ENCODE measurements at places on chromosomes 1 and 21.
A peak's percentile ranks its signal among the peaks of the same experiment; 100 is the strongest.

GRCh38 chr1:211752317-211752716 lies 76.9 kb upstream of the NEK2 start:
- DNase-seq = no peak

DNA sequence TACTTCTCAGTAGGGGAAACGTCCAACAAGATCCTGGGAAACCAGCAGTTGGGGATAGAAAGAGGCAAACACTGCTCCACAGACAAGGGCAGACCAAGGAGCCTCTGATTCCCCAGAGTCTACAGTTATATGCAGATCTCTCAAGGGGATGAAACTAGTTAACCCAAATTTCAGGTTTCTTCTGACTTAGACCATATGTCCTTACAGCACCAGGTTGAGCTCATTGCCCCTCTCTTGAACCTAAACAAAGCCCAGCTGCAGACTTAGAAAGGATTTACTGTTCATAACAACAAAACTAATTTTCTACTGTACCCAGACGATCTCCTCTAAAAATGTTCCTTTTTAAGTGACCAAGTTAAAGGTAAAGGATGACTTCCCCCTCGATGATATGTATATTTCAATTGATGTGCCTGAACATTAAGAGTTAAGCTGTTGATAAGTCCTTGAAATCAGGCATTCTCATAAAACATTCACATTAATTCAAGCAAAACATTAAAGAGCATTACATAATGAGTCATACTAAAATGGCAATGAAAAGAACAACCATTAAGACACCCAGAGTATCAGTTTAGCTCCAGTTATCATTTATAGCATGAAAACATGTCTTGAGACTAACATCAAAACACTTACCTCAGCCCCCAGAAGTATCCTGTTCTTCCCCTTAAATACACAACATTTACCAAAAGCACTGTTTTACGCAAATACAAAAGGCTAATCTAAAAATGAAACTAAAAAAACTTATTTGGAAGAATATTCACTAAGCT lies 24.1 kb downstream of the SMYD3 start:
- no peak for DNase-seq

- peak; percentile 25 for DNase-seq
Observed at GRCh38 chr1:156676820-156677615, at the start of gene NES. TSS of gene NES (minus strand) at chr1:156677407. CDS start at chr1:156677264, 143 bp downstream.

DNA sequence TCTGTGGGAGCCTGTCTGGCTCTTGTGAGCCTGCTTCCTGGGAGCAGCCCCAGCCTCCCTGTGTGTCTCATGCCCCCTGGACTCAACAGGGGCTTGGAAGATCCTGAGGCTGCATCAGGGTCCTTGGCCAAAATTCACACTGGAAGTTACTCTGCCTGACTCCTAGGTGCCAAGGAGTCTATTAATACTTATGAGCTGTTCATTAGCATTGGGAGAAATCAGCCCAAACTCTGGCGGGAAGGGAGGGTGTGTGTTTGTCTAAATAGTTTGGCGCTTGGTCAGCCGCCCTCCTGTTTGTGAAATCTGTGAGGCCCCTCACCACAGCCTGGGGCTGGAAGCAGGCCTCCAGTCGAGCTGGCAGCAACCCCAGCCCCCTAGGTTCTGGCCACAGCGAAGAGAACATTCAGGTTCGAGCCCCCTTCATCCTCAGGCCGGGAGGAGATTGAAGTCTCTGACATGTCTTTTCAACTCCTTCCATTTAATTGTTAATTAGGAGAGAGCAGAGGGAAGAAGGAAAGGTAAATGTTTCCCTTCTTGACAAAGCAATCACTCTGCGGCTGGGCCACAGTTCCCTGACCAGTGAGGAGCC lies 82.1 kb upstream of the F3 start:
- no peak for DNase-seq

GRCh38 chr1:11156441-11156840 lies 32.7 kb upstream of the ANGPTL7 start:
- no peak for DNase-seq

DNA sequence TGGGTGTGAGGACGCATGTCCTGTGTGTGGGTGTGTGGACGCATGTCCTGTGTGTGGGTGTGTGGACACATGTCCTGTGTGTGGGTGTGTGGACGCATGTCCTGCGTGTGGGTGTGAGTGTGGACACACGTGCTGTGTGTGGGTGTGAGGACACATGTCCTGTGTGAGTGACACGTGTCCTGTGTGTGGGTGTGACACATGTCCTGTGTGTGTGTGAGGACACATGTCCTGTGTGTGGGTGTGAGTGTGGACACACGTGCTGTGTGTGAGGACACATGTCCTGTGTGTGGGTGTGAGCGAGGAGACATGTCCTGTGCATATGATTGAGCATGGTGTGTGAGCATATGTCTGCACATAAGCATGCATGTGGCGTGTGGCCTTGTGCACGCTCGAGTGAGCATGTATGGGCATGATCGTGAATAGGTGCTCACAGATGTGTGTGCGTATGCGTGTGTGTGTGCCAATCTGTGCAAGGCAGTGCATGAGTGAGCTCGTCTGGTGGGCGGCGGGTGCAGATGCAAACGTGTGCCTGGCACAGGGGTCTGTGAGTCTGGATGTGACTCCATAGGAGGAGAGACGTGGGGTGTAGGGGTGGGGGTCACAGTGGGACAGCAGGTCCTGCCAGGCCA lies 25.3 kb downstream of the MEGF6 start:
- no peak for DNase-seq

DNA sequence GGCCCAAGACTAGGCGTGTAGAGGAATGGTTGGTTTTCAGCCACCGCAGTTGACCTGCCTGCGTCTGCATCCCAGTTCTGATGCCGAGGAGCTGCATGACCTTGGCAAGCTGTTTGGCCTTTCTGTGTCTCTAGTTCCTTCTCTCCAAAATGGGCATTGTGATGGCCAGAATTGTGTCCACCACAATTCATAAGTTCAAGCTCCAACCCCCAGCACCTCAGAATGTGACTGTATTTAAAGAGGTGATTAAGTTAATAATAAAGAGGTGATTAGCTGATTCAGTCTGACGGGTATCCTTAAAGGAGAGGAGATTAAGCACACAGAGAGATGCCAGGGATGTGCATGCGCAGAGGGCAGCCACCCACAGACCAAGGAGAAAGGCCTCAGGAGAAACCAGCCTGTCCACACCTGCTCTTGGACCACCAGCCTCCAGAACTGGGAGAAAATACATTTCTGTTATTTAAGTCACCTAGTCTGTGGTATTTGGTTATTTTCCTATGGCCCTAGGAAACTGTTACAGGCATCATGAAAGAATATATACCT lies 28.5 kb downstream of the MAB21L3 start:
- no peak for DNase-seq

DNA sequence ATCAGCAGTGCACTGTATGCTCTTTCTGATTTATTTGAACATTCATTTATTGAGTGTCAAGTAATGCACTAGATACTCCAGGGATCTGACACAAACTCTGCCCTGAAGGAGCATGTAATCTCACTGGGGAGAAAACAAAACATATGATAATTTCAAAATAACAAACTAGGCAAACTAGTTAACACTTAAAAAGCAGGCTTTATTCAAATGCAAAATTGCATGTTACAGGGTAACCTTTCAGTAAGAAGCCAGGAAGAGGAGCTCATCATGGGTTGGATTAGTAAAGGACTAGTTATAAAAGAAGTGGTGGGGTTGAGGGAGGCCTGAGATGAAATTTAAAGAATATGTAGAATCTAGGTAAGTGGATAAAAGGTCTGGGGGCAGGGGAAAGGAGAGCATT lies 20.9 kb downstream of the SELL start:
- DNase-seq = no peak

DNA sequence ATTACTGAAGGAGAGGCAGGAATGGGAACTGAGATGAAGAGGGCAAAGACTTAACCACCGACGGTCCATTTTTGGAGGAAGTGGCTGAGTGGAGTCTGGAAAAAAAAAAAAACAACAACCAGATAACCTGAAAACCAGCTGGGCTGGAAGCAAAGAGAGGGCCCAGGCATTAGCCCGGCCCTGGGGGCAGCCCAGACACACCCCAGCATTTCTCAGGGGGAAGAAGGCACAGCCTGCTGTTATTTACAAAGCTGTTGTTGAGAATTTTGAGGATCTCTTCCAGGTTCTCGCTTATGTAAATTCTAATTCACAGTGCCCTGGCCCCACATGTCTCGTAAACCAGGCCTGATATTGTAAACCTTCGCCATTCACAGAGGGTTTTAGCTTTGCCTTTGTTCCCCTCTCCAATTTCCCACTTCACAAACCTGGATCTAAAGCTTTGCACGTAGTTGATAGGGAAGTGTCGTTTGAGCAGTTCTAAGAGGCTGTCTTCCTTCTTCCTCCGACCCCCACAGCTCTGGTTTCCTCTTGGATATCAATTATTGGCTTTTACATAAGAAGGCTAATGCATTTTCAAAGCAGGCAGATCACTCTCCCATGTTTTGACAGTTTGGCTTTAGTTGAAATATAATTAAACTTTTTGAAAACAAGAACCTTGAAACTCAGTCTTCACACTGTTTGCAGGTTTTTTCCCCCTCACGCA lies 161.8 kb upstream of the IRF2BP2 start:
- DNase-seq = no peak

DNA sequence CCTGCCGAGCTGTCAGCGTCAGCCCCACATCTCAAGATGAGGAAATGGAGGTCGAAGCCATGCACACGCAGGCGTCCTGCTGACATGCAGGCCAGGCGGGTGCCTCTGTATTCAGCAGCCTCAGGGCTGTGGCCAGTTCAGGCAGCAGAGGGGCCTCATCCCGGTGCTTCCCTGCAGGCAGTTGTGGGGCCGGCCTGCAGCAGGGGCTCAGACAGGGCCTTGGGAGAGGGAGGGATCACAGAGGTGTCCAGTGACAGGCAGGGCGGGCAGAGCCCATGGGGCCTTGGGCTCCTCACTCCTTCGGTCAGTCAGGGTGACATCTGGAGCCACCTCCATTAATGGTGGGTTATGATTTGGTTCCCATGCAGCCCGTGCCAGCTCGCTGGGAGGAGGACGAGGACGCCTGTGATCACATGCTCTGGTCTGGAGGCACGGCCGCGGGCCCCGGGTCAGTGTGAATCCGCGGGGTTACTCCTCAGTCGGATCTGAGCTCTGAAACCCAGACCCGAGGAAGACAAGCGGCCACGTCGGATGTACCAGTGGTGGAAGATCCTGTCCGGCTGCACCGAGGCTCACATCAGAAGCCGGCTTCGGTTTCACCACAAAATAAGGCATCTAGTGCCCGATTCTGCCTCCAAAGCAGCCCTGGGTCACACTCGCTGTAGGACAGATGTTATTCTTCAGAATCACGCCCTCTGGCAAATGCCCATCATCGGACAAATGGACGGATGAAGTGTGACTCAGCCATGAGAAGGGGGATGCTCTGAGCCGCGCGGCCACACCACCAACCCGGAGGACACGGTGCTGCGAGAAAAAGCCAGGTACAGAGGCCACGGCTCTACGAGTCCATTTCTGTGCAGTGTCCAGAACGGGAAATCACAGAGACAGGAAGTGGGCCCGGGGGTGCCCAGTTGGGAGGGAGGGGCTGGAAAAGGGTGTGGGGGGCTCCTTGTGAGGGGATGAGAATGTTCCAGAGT lies 33.4 kb downstream of the KRTAP10-1 start:
- DNase-seq = no peak

GRCh38 chr1:42427240-42427639 lies 28.6 kb downstream of the ZMYND12 start:
- DNase-seq = no peak

- no peak for DNase-seq
Observed at GRCh38 chr1:89125913-89126580, at the start of gene GBP2. TSS of gene GBP2 (minus strand) at chr1:89126114. CDS start at chr1:89121966, 4,148 bp downstream.

DNA sequence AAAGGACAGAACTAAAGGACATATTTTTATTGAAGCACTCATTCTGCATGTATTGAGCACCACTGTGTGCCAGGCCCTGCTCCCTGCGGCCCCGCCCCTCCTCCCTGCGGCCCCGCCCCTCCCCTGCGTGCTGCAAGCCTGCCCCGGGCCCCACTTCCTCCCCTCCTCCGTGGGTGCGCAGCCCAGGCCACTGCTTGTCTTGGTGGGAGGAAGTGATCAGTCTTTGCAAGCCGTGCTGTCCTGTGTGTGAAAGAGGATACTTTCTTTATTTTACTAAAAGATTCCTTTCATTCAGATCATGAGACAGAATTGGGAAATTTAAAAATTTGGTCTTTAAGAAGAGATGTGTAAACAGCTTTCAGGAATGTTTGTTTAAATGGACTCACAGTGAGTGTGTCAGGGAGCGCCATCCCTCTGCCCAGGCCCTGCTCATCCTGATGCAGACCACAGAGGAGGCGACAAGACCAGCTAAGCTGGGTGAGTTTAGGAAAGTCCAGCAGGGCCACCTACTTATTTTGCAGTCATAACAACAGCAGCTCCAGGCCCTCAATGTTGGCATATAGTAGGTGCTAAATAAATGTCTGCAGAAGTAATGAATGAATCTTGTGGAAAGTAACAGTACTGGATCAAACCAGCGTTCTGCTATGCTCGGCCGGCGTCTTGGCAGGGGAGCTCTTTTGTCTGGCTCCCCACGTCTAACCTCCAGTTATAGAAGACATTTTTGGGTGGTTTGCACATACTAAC lies 88.3 kb upstream of the SELENON start:
- no peak for DNase-seq

GRCh38 chr1:114164840-114165543 lies 11.3 kb upstream of the SYT6 start:
- DNase-seq = no peak

DNA sequence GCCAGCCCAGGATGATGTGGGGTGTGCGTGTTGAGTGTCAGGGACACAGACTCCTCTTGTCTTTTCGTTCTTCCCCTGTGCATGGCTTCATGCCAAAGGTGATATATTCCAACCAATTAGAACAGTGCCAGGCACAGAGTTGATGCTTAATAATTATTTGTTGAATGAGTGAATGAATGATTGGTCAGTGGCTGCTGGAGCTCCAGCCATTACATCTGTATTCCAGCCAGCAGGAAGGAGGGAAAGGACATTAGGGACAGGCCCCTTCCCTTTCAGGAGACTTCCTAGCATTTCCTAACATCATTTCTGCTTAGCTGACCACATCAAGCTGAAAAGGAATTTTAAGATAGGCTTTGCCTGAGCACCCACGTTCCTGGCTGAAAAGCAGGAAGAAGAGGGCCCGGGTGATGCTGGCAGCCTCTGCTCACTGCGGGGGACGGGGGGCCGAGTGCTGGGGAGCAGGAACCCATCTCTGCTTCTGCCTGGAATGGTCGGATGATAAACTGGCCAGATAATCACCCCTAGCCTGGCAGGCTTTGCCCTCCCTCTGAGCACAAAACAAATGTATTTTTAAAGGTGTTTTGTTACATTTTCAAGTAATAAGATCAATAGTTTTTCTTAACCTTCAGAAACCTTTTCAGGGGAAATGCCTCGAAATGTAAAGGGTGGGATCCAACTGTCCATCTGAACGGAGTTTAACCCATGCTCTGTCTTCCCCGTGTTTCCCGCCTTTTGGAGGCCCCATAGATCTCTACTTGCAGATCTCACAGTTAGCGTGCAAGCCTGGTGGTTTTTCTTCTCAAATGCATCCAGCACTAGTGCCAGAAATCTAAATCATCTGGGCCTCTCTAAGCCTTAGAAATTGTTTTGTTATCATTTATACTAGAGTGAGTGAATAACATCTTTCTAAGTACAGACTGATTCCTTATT lies 39.0 kb downstream of the SLC37A1 start:
- no peak for DNase-seq

GRCh38 chr1:7722670-7723012 lies 48.5 kb upstream of the VAMP3 start:
- no peak for DNase-seq

- DNase-seq = no peak
Observed at GRCh38 chr1:3741566-3742438, 10.4 kb upstream of the CCDC27 start.

- DNase-seq = no peak
Observed at GRCh38 chr21:17466166-17466565, 46.7 kb upstream of the CXADR start.

- DNase-seq = peak; percentile 13
Observed at GRCh38 chr1:206489980-206490770, 17.2 kb upstream of the RASSF5 start.
